ENCODE measurements at places on chromosomes 11 and 22.

DNA sequence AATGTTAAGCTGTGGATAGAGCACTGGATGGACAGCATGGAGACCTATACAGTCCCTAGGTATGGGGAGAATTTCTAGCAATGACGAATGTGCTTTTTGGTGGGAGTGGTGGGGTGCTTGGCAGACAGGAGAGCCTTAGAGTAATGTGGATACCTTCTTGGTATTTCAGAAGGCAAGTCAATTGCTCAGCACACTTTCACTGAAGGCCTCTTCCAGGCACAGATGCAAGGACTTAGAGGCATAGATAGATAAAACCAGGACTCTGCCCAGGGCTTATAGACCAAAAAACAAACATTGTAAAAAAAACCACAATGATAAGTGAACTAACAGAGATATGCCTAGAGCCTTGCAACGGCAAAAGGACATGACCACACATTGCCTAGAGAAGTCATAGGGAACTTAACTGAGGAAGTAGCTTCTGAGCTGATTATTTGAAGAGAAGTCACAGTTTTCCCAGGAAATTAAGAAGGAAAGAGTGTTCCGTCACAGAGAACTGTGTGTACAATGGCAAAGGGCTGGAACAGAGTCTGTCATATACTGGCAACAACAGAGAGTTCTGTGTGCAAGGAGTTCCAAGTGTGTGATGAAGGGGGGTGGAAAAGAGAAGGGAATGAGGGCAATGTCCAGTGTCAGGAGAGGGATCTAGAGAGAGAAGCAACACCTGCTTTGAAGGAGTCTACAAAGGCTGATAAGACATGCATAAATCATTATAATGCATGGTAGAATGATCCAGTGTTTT is 65.9 kb upstream of the PICALM start:
- DNase-seq: no peak

GRCh38 chr22:23291806-23292452 is 111.6 kb downstream of the BCR start:
- no peak for DNase-seq

GRCh38 chr11:27909386-27909785 is 198.6 kb downstream of the KIF18A start:
- DNase-seq: no peak

DNA sequence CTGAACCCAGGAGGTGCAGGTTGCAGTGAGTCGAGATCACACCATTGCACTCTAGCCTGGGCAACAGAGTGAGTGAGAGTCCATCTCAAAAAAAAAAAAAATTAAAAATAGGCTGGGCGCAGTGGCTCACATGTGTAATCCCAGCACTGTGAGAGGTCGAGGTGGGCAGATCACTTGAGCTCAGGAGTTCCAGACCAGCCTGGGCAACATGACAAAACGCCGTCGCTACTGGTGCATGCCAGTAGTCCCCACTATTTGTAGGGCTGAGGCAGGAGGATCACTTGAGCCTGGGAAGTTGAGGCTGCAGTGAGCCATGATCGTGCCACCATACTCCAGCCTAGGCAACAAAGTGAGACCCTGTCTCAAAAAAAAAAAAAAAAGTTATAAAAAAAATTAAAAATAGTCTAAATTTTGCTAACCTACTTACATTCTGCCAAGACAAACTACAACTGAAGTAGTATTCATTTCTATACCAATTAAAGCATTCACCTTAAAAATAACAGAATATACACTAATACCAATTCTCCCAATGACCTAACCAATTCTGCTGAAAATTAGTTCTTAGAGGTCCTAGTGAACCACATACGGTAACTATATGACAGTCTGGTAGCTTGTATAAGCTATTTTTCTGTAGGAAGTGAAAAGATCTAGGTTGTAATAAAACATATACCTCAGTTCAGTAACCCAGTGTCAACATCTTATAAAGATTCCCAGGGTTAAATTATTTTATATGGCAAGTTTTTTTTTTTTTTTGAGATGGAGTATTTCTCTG is 7.1 kb downstream of the DDX6 start:
- no peak for DNase-seq

DNA sequence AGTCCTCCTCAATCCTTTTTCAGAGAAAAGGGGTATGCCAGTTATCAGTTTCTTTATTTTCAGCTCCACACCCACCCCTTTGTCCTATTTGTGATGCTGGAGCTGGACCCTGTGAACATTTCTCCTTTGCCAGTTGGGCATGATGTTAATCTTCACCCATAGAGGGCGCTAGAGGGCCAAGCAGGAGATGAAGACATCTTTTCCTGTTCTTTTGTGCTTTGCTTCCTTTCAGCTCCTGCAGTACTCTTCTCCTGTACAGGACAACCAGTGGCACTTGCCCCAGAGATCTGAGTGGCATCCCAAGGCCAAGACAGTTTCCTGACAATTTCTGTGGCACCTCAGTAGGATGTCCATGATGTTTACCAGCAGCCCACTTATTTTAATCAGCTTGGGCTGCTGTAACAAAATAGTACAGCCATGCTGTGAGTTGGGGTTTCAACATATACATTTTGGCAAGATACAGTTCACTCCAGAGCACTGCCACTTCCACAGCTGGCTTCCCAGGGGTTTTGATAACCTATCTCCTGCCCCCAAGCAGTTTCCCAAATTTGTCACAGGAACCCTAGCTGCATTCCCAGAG is 4.6 kb downstream of the SAA2 start:
- peak; percentile 59 for DNase-seq

GRCh38 chr11:363948-364761 is 5.1 kb upstream of the B4GALNT4 start:
- peak; percentile 80 for DNase-seq

GRCh38 chr11:119388103-119388502 is 6.6 kb upstream of the USP2 start:
- no peak for DNase-seq

DNA sequence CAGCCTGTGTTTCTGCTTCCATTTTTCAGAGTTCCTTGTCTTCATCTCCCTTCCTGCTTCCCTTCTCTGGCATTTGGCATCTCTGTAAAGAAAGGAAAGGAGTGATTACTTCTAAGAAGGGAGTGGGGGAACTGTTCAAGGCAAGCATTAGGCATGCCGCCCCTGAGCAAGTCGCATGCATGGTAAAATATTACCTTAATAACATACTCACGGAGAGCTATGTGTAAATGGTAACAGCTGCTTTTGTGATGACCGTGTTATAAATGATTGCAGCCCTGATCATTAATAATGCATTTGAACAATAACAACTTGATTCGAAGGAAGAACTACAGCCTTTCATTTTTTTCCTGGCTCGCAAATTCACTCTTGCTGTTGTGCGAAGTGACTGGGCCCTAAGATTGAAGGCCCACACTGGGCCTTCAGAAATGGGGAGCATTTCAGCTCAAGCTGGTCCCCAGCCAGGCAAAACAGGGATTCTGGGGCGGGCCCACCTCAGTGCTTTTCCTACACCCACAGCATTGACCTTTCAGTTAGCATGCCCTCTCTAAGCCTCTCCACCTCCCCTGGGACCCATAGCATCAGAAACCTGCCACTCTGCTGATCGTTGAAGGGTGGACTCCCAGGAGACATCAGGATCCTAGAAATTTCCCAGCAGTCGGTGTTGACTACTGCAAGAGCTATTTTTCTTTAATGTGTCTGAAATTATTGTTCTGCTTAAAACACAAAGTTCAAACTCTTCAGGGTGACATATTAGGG is 263.0 kb upstream of the CADM1 start:
- no peak for DNase-seq

DNA sequence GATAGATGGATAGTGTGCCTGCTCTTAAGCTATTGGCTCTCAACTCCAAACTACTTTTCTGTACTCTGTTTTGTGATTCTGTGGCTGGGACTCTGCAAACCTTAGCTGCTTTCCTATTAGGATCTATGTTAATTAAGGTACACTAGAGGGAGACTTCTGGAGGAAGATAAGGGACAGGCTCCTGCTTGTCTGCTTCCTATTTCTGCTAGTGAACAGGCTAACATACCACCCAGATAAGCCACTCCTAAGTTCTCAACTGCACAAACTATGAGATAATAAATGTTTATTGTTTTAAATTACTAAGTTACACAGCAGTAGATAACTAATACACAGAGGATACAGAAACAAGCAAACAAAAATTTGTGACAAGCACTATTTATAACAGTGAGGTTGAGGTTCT is 10.2 kb upstream of the NXPE2 start:
- DNase-seq: no peak

- peak; percentile 20 for DNase-seq
Measured at GRCh38 chr11:11010624-11011127, 152.8 kb upstream of the ZBED5 start.

GRCh38 chr11:59866836-59867235 is 549 bp upstream of the TCN1 start:
- no peak for DNase-seq

DNA sequence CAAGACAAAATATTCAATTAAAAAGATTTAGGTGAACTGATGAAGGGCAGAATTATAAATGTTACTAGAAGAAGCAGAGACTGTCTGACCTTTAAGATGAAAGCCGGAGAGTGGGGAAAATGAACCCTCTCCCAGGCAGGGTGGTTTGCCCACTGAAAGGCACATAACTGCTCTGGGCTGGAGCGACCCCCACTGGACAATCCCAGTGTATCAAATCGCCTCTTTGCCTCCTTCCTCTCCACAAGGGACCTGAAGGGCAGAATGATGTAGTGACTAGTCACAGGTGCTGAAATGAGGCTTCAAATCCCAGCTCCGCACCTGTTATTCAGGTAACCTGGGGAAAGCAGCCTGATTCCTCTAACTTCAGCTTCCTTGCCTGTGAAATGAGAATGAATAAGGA is 69.0 kb downstream of the EFCAB6 start:
- no peak for DNase-seq

DNA sequence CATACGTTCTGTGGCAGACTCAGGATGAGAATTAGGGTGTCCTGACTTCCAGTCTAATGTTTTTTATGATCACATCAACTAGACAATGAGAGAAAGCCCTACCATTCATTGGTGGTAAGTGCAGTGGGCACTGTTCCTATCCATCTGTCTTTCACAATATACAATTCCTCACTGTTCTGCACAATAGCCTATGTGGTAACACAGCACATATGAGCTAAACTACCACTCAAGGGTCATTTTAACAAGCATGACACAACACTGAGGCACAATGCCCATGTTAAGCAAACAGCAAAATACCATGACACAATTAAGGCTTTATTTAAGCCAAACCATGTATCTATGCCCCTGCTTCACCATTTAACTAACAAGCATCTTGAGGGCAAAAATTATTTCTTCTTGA is 52.3 kb downstream of the SIK3 start:
- no peak for DNase-seq

Measured in CD4-positive, alpha-beta T cell treated with Interleukin-6 for 4 hours (primary cell).